ENCODE measurements at places on chromosomes 11 and 22.

DNA sequence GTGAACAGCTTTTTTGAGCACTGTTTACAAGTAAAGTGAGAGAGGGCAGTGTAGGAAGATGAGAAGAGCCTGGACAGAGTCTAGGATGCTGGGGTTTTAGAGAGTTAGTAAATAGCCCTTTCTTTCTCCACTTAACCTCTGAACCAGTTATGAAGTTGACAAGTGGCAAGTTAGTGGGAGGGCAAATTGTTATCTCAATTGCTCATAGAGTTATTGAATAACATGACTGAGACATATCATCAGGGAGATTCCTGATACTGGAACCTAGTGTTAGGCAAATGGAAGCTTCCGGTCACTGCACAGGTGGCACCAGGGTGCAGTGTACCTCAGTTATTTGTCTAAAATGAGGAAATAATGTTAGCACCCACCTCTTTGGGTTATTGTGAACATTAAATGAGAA is 57.8 kb upstream of the PTPN5 start:
- DNase-seq: no peak

- DNase-seq: no peak
Observed at GRCh38 chr11:70240337-70240736, 30.2 kb upstream of the PPFIA1 start.

GRCh38 chr11:112156956-112157766 is 6.7 kb downstream of the IL18 start:
- DNase-seq: no peak

DNA sequence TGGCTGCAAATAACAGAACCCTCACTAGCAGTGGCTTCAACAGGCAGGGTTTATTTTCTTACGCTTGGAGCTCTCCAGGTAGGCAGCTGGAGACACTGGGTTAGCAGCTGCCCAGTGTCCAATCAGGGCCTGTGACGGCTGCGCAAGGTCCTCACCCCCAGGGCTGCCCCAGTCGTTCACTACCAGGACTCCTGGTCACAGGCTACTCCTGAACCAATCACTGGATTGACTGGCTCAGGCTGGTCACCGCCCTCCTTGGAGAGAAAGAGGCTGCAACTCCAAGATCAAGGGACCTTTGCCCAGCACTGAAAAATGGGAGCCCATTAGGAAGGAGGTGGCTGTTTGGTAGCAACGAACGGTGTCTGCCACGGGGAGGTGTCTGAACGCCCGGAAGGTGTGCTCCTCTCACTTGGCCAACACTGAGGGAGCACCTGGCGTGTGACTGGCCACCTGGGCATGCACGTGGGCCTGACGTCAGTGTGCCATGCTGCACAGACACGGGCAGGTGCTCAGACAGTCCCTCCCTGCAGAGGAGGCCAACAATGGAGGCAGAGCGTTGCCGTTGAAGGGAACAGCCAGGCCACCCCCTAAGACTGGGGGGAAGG is 5.1 kb downstream of the ARSA start:
- no peak for DNase-seq

DNA sequence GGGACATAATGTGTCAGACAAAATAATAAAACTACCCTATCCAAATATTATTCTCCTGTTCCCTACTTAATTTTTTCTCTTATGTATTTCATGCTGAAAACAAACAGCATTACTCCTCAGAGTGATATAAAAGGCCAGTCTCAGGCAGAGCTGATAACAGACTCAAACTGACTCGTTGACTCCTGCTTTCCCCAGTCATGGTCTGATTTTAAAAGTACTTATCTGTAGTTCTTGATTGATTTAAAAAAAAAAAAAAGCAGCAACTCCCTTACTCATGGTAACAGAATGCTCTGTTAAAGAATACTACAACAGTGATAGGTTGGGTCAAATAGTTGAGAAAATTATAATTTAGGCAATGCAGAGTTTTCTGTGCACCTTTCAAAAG is 90.3 kb upstream of the BARX2 start:
- DNase-seq: no peak

- no peak for DNase-seq
Observed at GRCh38 chr11:10002221-10002620, 291.8 kb downstream of the SBF2 start.

DNA sequence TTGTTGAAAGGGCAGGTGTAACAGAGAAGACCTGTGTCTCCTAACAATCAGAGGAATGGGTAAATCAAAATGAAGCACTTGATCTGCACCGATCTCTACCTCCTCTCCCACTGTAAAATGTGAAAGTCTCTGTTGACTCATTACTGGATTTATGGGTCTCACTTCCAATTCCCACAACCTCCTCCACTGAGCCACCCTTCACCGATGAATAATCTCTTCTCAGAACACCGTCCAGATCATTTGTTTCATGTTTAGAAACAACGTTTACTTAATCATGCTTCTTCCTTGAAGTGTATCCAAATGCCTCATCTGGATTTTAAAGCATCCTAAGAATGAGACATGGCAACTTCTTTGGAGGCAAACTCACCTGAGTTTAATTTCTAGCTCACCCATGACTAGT is 643.6 kb downstream of the ETS1 start:
- no peak for DNase-seq

DNA sequence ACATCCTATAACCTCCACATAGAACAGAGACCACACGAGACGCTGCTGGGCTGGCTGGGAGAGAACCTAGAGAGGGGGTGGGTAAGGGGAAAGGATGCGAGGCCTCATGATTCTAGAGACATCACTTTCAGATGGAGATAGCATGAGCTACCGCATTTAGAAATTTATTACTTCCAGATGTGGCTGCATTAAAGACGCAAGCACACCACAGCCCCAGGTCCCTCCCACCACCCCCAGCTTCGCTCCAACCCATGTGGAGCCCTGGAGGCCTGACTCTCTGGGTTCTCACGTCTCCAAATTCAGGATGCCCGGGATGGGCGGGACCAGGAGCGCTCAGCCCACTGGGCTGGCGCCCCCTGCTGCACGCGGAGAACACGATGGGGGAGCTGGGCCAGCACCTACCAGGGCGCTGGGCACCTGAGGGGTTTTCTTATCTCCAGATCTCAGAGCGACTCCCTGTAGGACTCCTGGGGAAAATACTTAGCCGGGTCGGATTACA is 13.6 kb downstream of the MRPL21 start:
- DNase-seq: no peak

All from anterior cingulate cortex (tissue), 58 donors.